ENCODE measurements at places on chromosomes 16 and 17.

DNA sequence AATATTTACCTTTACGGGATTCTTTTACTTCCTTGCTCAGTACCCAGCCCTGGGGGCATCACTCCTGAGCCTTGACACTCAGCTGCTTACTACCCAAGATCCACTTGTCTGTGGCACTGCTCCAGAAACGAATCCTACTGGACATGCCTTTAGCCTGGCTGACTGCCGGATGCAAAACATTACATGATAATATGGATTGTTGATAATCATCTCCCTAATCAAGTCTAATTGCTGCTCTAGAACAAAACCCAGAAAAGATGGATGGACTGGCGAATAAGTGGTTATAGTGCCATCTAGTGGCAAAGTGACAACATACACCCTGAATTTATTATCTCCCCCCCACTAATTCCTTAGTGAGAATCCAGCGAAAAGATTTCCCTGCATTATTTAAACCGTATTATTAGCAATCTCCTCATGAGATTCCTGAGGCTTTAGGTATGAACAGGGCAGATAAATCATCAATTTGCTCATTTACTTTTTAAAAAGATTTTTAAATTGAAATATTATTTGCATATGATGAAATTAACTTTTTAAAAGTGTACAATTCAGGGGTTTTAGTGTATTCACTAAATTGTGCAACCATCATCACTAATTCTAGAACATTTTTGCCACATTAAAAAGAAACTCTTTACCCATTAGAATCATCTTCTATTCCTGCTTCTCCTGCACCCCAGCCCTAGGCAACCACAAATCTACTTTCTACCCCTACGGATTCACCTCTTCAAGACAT lies 61.6 kb downstream of the RGS9 start:
- no peak for DNase-seq

DNA sequence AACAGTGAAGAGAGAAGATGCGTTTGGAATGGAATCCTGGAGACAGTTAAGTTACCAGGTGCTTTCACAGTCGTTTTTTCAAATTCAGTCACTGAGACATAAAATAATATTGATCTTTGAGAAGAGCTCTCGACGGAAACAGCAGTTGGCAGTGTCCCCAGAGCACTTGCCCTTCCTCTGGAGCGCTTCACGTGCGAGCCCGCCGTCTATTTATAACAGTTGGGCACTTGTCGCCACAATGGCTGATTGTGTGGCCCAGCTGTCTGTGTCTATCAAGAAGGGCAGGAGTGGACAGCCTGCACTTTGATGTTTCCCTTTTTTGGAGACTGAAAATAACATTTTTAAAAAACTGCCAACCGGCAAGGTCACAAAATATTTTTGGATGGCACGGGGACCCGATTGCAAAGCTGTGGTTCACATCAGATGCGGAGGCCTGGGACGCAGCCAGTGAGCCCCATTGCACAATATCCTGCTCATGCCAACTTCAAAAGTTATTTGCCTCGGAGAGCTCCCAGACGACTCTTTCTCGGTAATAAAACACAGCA lies 62.9 kb downstream of the ADCY9 start:
- peak; percentile 81 for DNase-seq

DNA sequence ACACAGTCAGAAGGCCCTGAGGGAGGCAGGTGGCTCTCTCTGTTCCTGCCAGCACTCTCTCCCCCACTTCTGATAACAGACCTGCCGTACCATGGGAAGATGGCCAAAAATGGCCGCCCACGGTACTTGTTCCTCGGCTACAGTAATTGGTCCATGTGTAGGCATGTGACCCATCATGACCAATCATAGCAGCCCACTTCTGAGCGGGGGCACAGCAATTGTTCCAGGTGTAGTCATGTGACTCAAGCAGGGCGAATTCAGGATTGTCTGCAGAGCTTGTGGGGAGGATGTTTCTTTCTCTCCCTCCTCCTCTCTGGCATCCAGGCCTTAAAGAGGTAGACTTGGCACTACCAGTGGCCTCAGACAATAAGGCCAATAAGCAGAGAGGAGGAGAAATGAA lies 250.4 kb downstream of the MRTFB start:
- no peak for DNase-seq

DNA sequence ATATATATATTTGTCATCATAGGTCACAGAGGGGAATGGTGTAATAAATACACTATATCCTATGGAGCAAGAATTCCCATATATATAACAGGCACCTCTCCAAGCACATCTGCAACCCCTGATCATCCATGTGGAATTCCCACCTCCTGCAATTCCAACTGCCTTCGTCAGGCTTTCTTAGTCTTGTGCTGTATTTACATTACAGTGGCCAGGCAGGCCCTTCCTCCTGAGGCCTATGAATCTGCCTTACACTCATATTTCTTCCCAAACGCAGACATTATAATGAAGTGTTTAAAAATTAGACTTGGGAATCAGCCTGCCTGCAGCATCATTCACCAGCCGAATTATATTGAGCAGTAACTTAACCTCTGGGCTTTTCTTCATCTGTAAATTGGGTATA lies 19.3 kb upstream of the DNAH9 start:
- DNase-seq = no peak

GRCh38 chr16:4375717-4376116 lies 4.1 kb downstream of the VASN start:
- no peak for DNase-seq

GRCh38 chr16:77117707-77118106 lies 73.3 kb upstream of the MON1B start:
- no peak for DNase-seq

All from mucosa of gallbladder (tissue), 1 donor.